Sciatic nerve (tissue), 2 donors: ENCODE measurements at places on chromosomes 7 and 10. TPM values are rescaled to one million over a fixed set of nuclear protein-coding genes. Genes with fewer than 3 reads are reported as not detected.

GRCh38 chr10:103951942-103952341 lies 15.0 kb upstream of the SLK start:
- DNase-seq: no peak

DNA sequence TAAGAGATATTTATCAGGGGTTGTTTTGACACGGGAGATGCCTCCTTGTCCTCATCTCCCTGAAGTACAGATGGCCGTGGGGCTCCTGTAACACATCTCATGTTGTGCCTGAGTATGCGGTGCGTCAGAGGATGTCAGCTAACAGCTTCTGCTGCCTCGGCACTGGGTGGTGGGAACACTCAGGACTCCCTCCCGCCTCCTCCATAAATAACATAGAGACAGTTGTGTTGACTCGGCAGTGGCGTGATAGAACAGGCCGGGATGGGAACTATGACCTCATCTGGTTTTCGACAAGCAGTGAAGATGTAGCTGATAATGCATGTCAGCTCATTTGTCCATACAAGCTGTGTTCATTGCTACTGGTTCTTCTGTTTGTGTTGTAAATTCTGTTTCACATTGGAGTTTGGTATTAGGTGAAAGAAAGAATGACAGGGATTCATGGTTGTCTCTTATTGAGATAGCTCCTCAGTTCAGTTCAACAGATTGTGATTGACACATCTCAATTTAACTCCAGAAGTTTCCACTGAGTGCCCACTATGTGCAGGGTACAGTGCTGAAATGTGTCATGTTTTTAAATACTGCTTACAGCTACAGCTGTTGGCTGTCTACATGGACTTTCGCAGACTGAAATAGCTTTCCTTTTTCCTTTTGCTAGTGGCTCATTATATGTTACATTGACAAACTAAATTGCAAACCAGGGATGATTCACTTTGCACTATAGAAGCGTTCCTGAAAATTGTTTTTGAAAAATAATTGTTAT lies 87.4 kb downstream of the CHN2 start:
- no peak for DNase-seq

GRCh38 chr7:102106625-102107024 lies 180.0 kb upstream of the SH2B2 start:
- no peak for DNase-seq

GRCh38 chr7:55556031-55556430 lies 16.3 kb downstream of the VOPP1 start:
- no peak for DNase-seq

DNA sequence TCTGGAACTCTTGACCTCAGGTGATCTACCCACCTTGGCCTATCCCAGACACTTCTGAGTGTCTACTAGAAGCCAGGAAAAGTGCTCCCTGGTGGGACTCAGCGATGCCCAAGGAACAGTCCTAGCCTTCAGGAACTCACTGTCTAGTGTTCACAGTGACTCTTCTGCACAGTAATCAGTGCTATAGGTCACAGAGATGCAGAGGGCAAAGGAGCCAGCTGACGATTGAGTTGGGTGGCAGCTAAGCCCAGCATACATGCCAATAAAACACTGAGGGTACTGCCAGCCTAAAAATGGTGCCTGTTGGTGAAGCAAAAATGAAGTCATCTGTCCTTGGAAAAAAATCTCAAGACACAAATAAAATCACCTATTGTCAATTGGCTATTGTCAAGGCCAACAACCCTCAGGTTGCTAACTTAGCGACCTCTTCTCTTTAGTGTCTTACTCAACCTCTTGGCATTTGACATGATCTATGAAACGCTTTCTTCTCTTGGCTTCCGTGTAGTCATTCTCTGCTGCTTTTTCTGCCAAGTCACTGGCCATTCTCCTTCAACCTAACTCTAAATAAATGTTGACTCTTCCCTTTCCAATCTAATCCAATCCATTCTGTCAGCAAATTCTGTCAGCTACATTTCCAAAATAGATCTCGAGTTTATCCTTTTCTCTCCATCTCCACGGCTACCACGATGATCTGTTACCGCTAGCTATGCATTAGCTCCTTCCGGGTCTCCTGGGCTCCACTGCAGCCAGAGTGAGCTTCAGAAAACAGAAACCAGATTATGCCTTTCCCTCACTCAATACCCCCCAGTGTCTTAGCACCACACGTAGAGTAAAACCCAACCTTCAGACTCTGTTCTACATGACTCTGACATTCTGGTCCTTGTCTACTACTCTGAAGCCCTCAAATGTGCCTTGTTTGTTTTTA lies 99.2 kb downstream of the ATXN7L1 start:
- no peak for DNase-seq

- no peak for DNase-seq
Measured at GRCh38 chr7:28160551-28160991, 20.0 kb downstream of the JAZF1 start.

DNA sequence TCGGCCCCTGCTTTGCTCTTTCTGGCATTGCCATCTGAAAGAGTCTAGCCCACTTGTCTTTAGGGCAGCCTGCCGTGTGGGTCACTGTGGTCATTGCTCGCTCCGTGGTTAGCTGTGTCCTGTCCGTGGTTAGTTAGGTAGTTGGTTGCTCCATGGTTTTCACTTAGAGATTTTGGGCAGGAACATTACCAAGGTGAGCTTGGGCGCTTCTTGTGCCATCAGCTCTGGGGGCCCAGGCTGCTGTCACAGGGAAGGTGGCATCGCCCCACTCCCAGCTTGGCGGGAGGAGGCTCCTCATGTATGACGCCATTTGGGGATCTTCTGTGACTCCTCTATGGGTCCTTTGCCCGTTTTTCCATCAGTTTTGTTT lies 53.1 kb downstream of the INPP5A start:
- DNase-seq: no peak

DNA sequence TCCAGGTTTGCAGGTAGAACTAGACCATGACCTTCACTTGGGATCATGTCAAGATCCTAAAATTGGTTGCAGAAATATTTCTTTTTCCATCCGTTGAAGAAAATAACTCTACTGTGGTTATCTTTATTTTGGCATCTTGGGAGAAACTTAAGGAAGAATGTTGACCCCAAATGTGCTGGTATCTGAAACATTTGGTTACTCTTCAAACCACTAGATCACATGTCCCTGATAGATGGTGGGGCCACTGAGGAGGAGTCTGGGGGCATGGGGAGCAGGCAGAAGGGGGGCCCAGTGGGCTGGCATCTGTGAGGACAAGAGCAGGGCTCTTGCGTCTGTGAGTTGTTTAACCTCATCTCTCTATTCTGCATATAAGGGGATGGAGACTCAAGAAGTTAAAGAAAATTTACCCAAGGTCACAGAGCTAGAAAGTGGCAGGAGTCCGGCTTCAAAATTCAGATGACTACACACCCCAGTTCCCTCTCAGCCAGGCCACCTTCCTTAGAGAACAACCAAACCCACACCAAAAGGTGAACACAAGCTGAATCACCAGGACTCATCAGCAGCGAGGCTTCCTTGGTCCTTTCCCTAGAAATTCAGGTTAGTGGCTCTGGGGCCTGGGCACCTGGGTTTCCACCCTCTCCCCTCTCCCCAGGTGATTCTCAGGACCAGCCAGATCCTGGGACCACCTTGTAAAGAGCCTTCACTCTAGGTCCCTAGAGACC lies 40.6 kb upstream of the SRGN start:
- DNase-seq: no peak

GRCh38 chr10:101763141-101763846 lies 12.6 kb downstream of the FGF8 start:
- no peak for DNase-seq

GRCh38 chr7:128318691-128319090 lies 25.0 kb downstream of the RBM28 start:
- no peak for DNase-seq

DNA sequence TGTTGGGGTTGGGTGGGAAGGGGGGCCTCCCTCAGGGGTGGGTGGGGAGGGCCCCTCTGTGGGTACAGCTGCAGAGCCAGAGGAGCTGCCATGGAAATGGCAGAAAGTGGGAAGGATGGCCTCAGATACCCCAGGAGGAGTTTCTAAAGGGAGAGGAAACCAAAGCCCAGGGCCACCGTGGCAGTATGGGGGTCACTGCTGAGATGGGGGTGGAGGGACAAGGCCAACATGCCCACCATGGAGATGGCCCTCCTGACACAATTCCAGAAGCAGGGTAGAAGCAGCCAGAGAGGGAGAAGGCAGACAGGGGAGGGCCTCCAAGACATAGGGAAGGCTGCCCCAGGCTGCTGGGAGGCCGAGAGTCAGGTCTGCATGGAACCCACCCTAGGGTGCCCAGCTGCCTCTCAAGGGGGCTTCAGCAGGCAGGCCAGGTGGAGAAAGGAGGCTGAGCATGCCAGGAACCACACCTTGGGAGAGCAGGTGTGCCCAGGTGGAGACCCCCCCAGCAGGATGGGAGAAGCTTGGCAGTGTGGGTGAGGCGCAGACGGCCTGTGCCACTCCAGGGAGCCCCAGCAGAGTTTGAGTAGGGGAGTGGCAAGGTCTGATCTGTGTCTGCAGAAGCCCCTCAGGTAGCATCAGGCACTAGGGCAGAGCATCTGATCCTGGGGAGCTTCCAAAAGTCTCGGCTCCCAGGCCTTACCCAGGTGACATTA lies 146.8 kb downstream of the ARHGAP22 start:
- DNase-seq: peak; percentile 52

- no peak for DNase-seq
Measured at GRCh38 chr7:132751244-132751647, 175.0 kb upstream of the PLXNA4 start.

DNA sequence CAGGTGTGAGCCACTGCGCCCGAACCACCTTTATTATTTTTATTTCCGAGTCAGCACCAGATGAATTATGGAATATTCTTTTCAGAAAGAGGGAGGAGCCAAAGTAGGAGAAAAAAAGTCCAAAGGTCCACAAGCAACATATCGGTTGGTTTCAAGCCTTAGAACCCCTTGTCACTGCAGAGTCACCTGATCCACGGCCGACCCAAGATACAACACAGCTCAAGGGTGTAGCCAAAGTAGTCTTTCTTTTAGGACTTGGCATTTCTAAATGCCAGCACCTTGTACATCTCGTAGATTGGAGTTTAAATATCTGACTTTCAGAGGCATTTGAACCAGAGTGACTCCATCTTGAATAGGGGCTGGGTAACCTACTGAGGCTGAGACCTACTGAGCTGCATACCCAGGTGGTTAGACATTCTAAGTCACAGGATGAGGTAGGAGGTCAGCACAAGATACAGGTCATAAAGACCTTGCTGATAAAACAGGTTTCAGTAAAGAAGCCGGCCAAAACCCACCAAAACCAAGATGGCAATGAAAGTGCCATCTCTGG lies 113.9 kb upstream of the ANLN start:
- no peak for DNase-seq

- no peak for DNase-seq
Measured at GRCh38 chr7:96530786-96531185, 178.9 kb downstream of the SEM1 start.

DNA sequence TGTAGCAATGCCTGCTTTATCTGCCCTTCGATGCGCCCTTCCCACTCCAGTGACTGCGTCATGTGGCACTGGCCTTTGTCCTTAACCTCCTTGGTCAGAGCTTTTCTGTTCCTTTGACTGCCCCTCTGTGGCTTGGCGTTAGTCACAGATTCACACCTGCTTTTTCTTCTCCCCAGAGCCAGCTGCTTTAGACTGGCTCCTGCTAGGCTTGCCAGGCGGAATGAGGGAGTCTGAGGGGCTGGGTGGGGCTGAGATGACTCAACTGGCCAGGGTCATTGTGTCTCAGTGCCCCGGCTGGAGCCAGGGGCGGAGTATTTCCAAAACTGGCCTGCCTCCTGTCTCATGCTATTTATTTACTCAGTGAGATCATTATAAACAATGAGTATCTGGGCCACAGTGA lies 194.1 kb downstream of the EMX2 start:
- DNase-seq: no peak

DNA sequence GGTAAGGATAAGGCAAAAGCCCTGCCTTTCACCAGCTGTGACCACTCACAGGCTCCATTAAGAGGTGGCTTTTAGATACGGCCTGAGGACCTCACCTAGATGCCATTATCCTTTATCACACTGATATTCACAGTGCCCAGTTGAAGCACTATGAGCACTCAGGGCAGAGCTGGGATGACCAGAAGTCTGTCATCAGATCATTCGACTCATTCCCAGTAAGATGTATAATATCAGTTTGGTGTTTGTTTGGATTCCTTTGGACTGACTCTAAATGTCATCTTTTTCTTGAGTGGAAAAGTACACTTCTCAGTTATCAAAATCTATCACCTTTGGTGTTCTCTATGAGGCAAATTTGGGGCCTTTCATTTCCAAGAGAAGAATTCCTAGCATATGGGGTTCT lies 18.7 kb downstream of the CCDC136 start:
- no peak for DNase-seq

DNA sequence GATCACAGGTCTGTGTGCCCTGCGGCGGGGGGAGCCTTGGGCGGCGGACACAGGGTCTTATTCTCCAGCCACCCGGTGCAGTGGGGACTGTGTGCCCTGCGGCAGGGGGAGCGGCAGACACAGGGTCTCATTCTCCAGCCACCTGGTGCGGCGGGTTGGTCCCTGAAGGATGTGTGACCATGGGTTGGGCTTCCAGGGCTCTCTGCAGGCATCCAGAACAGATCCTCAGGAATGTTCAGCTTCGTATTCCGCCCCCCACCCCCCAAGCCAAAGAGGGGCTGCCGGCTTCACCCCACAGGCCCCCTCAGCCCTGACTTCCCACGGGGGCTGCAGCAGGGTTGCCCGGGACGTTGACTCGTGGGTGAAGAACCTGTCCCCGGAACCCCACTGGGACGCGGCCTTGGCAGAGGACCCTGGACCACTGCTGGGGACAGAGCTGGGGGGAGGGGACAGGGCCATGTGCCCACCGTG lies 154.5 kb upstream of the PPP2R2D start:
- no peak for DNase-seq

DNA sequence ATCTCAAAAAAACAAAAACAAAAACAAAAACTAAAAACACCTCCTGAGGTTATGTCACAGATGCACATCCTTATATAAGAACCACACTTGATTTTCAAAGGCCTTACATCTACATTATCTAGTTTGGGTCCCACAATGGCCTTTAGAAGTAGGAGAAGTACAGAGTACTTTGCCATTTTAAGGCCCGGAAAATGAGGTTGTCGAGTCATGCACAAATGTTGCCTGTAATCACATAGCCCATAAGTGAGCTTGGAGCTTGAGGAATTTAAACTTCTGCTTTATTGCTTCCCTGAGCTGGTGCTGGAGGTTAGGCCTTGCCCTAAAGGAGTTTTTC lies 9.7 kb upstream of the MKRN1 start:
- no peak for DNase-seq

- DNase-seq: no peak
Measured at GRCh38 chr10:7485799-7486198, 75.0 kb upstream of the SFMBT2 start.

GRCh38 chr7:75623390-75624133 lies 115.2 kb downstream of the HIP1 start:
- no peak for DNase-seq

- no peak for DNase-seq
Measured at GRCh38 chr10:131561897-131562296, 250.4 kb upstream of the TCERG1L start.

SEPTIN14 gene
- not detected for total RNA-seq

NKX2-3 gene
- total RNA-seq: not detected

ZNF92 gene
- 6.4 TPM for total RNA-seq

CLCN1 gene
- not detected for total RNA-seq

UBN2 gene
- 36.5 TPM for total RNA-seq

SCART1 gene
- 4.7 TPM for total RNA-seq

PLPP4 gene
- 2.1 TPM for total RNA-seq

PRXL2A gene
- total RNA-seq: 117 TPM

TFPI2 gene
- 4.1 TPM for total RNA-seq

ENTPD7 gene
- total RNA-seq: 4.9 TPM

GPR22 gene
- not detected for total RNA-seq

SEMA4G gene
- 15.3 TPM for total RNA-seq

PAPSS2 gene
- 32.3 TPM for total RNA-seq
